ENCODE measurements at places on chromosomes 11 and 22.

DNA sequence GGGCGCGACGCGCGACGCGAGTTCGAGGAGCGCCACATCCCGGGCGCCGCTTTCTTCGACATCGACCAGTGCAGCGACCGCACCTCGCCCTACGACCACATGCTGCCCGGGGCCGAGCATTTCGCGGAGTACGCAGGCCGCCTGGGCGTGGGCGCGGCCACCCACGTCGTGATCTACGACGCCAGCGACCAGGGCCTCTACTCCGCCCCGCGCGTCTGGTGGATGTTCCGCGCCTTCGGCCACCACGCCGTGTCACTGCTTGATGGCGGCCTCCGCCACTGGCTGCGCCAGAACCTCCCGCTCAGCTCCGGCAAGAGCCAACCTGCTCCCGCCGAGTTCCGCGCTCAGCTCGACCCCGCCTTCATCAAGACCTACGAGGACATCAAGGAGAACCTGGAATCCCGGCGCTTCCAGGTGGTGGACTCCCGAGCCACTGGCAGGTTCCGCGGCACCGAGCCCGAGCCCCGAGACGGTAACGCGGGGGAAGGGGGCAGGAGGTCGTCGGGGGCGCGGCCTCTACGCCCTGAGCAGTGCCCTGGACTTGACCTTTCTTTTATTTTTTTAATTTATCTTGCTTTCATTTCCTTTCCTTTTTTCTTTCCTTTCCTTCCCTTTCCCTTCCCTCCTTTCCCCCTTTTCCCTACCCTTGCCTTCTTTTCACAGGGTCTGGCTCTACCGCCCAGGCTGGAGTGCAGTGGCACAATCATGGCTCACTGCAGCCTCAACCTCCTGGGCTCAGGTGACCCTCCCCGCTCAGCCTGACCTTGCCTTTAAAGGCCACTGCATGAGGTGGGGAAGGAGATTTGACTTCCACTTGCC is 5.0 kb downstream of the MPST start:
- DNase-seq = no peak

DNA sequence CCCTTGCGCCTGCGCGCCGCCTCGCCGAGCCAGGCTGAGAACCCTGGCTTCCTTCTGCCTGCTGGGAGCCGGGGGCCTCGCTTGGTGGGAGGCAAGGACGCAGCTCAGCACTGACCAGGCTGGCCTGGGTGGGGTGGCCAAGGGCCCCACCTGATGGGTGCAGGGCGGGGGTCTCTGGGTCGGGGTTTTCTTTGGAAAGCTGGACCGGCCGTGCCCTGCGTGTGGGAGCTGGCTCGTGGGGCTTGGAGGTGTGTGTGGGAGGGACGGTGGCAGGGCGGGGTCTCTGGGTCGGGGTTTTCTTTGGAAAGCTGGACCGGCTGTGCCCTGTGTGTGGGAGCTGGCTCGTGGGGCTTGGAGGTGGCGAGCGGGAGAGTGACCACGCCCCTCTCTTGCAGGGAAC is 6.2 kb downstream of the GRAMD4 start:
- DNase-seq = no peak

DNA sequence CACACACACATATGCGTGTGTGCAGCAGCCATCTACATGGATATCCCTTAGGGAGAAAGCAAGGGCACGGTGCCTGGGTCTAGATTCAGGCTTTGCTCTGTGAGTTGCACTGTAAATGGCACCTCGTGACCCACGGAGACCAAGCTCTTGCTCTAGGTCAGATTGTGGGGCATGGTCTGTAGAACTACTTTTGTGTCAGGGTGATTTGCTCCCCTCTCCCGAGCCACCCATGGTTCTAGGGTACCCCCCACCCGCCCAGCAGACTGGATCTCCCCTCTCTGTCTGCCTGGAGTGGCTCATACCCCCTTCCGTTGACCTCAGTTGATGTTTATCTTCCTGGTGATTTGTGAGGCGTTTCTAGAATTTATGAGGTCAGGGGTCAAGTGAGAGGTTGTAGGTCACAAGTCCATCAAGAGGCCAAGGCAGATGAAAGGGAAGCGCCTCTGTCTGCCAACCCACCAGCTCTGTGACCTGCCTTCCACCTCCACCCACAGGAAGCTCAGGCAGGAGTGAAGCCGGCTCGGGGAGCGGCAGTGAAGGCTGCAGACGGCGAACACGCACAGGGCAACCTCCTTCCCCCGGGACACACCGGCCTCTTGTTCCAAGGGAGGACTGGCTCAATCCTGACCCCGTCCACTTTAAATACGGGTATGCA is 76.2 kb upstream of the TTLL12 start:
- DNase-seq = peak; percentile 56

- DNase-seq = no peak
Observed at GRCh38 chr11:61488651-61489291, 19.8 kb upstream of the LRRC10B start.

- peak; percentile 55 for DNase-seq
Observed at GRCh38 chr22:24938741-24939341, 7.7 kb downstream of the LHFPL7 start.

Measured in hematopoietic multipotent progenitor cell treated with erythropoietin and hydrocortisone succinate and interleukin-3 and kit ligand, for 8 days (in vitro differentiated cells).